ENCODE measurements at places on chromosomes 5 and 9. TPM values are rescaled to one million over a fixed set of nuclear protein-coding genes. Genes with fewer than 3 reads are reported as not detected.

- H3K27me3 ChIP-seq, result no peaks in the 10 kb centered on the region
- DNase-seq, result no peak
- no peaks in the 10 kb centered on the region for H3K36me3 ChIP-seq
- H3K4me1 ChIP-seq, result peaks cover 3% of the 10 kb centered on the region
- no peak overlapping the region for H3K27ac ChIP-seq
These were observed 27.7 kb upstream of the DAPK1 start for GRCh38 chr9:87469793-87470465.

DNA sequence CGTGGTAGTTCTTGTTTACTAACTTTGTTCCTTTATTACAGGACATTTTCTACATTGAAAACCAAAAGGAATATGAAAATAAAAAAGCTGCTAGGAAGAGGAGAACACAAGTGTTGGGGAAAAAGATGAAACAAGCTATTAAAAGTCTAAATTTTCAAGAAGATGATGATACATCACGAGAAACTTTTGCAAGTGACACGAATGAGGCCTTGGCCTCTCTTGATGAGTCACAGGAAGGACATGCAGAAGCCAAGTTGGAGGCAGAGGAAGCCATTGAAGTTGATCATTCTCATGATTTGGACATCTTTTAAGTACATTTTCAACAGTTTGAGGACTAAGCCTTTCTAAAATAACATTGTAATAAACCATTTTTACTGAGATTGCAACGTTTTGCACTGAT, 23.8 kb downstream of the PHAX start:
- peak; percentile 27 for DNase-seq
- peaks cover 38% of the 10 kb centered on the region for H3K36me3 ChIP-seq
- H3K27ac ChIP-seq, result no peak overlapping the region
- H3K4me3 ChIP-seq, result no peak overlapping the region
- H3K27me3 ChIP-seq, result no peaks in the 10 kb centered on the region

DNA sequence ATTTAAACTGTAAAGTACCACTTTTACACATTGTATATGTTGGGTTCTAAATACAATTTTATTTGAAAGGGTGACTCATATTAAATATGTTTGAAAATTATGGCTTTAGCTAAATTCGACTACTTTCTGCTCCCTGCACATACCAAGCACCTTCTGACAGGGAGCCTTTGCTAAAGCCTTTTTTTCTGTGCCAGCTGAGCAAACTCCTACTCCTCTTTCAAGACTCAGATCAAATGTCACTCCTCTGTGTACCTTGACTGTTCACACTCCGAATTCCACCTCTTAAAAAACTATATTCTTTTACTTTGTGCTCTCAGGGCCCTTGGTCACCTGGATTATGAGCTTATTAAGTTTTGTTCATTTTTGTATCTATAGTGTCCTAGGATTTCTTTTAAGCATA, 6.5 kb upstream of the OXCT1 start:
- DNase-seq, result no peak
- H3K27ac ChIP-seq, result no peak overlapping the region
- H3K27me3 ChIP-seq, result no peaks in the 10 kb centered on the region
- no peak overlapping the region for H3K4me3 ChIP-seq

- H3K4me1 ChIP-seq, result peaks cover 36% of the 10 kb centered on the region
- H3K27me3 ChIP-seq, result no peaks in the 10 kb centered on the region
- no peak for DNase-seq
- H3K36me3 ChIP-seq, result peaks cover 6% of the 10 kb centered on the region
These were observed 483 bp downstream of the G3BP1 start for GRCh38 chr5:151772029-151772845.

IFNA5 gene
- total RNA-seq, result not detected

Data from A673 (cell line).